Omental fat pad (tissue), 4 donors: ENCODE measurements at places on chromosomes 3 and 15.

DNA sequence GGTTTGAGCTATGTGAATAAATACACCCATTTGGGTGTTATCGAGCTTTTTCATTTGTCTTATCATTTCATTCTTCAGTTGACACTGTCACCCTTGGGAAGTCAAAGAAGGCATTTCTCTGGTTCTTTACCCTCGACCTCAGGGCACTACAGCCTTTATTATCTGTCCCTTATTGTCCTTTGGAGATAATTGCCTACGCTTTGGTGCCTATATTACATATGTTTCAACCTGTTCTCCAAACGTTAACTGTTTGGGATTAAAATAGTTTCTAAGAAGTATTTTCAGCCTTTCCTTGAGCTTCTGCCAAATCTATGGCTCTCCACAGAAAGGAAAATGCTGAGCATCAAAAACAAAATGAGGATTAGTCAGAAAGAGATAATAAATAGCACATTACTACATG, 395.4 kb upstream of the ADAMTS9 start:
- DNase-seq, result no peak

DNA sequence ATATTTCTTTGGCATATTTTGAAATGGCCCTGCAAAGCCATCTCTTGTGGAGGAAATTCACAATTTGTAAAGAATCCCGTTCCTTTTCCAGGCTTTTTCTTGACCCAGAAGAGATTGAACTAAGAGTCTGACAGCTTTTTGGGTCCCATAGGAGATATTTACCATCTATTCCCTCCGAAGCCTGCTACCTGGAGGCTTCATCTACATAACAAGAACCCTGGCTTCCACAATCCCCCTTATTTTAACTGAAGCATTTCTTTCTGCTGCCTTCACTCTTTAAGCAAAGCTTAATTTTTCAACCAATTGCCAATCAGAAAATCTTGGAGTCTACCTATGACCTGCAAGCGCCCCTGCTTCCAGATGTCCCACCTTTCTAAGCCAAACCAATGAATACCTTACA, 248.1 kb upstream of the GADL1 start:
- DNase-seq, result no peak

GRCh38 chr3:53287131-53287629, 31.4 kb upstream of the TKT start:
- DNase-seq, result no peak

DNA sequence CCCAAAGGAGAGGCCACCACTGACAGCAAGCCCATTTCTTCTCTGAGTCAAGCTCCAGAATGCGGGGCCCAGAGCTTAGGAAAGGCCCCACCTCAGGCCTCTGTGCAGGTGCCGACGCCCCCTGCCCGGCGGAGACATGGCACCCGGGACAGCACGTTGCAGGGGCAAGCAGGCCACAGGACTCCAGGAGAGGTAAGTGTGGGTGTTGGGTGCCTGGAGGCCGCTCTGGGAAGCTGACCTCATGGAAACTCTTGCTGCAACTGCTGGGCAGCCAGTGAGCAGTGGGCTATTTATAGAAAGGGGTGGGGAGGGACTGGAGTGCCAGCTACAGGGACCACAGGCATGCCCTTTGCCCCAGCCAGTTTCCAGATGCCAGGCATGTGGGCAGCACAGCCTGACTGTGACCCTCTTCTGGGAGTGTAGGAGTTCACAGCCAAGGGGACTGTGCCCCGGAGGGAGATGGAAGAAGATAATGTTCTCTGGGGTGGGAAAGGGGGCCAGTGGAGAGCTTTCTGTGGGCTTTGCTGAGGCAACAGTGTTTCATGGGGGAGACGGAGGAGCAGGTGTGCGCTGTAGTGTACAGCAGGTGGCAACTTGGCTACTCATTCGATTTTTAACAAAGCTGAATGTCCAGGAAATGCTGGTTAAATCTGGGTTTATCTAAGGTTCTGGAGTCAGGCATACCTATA, 23.7 kb downstream of the ALPK3 start:
- DNase-seq, result no peak
